Daoy (cell line): ENCODE measurements at places on chromosomes 6 and 20. TPM values are rescaled to one million over a fixed set of nuclear protein-coding genes. Genes with fewer than 3 reads are reported as not detected.

- peak; percentile 81 for DNase-seq
These were observed 510.2 kb upstream of the SULF2 start for GRCh38 chr20:48295445-48295903.

- no peak for DNase-seq
These were observed 33.4 kb downstream of the STK35 start for GRCh38 chr20:2135013-2135412.

The CST1 gene
- not detected in 2 replicates for total RNA-seq

- DNase-seq = no peak
These were observed 273.2 kb downstream of the HIVEP2 start for GRCh38 chr6:142671791-142672190.

- no peak for DNase-seq
These were observed 4.0 kb downstream of the ELOVL2 start for GRCh38 chr6:11040134-11040533.
